ENCODE measurements at places on chromosomes 13 and 19. TPM values are rescaled to one million over a fixed set of nuclear protein-coding genes. Genes with fewer than 3 reads are reported as not detected.

The ATCAY gene
- total RNA-seq: not detected

The SYCN gene
- total RNA-seq: not detected

The WDR87 gene
- not detected for total RNA-seq

The ELSPBP1 gene
- not detected for total RNA-seq

All from stomach (tissue), 19 donors.